ENCODE measurements at places on chromosomes 3 and 15.

DNA sequence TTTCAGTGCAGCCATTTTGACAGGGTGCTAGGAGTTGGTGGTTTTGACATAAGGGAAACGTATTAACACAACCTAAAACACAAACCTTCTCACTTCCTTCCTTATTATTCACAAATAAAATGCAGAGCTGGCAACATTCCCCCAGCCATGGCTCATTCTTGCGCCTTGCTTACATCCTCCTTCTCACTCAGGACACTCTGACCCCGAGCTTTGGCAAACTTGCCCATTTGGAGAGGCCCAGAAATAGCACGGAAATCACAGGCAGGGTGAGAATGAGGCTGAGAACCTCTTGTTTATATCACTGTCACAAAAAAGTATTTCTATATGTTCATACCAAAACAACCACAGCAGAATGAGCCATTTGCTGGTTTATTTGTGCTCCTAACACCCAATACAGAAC is 244.3 kb downstream of the NTRK3 start:
- H3K4me1 ChIP-seq = no peaks in the 10 kb centered on the region
- DNase-seq = no peak
- no peak overlapping the region for H3K4me3 ChIP-seq
- no peaks in the 10 kb centered on the region for H3K27me3 ChIP-seq

GRCh38 chr15:60413231-60413824 is 15.5 kb upstream of the ANXA2 start:
- peaks cover 9% of the 10 kb centered on the region for H3K4me1 ChIP-seq
- no peak overlapping the region for H3K4me3 ChIP-seq
- no peak for DNase-seq
- H3K27me3 ChIP-seq = no peaks in the 10 kb centered on the region

DNA sequence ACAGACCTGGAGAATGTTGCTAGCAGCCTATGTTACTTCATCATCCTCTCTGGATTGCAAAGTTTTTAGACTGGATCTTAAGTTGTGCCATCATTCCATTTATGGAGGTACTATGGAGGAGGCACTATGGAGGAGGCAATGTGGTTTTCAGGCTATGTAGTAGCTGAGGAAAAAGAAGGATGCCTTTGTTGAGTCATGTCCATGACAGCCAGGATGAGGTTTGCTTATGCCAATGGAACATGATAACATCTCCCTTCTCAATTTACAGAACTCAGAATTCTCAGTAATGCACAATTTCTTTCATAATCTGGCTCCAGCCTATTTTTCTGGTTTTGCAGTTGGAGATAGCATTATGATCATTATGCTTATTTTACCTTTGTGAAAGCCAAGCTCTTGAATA is 65.9 kb upstream of the TMEM108 start:
- DNase-seq = no peak
- no peak overlapping the region for H3K4me3 ChIP-seq
- H3K4me1 ChIP-seq = no peaks in the 10 kb centered on the region
- H3K36me3 ChIP-seq = no peaks in the 10 kb centered on the region
- H3K27me3 ChIP-seq = no peaks in the 10 kb centered on the region
- H3K27ac ChIP-seq = no peak overlapping the region

DNA sequence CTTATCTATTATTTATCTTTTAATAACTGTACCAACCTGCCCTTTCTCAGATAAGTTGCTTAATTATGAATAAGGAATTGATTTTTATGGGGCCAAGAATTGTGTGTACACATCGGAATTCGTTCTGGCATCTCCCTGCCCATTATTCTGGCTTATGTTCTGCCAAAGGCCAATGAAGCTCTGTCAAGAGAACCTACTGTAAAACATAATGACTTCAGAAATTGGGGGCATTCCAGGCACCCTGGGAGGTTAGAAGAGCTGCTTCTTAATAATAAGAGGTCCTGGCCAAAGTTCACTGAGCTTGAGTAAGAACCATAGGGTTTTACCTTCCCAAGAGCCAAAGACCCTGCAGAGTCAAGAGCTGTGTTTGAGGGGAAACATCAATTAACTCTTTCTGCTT is 261.7 kb downstream of the SLC9A9 start:
- DNase-seq = no peak
- no peak overlapping the region for H3K4me3 ChIP-seq
- no peak overlapping the region for H3K27ac ChIP-seq
- H3K36me3 ChIP-seq = no peaks in the 10 kb centered on the region
- H3K27me3 ChIP-seq = no peaks in the 10 kb centered on the region
- peaks cover 20% of the 10 kb centered on the region for H3K4me1 ChIP-seq

GRCh38 chr3:9224490-9224889 is 25.0 kb downstream of the SRGAP3 start:
- H3K27me3 ChIP-seq = no peaks in the 10 kb centered on the region
- no peak overlapping the region for H3K4me3 ChIP-seq
- no peak for DNase-seq
- H3K4me1 ChIP-seq = no peaks in the 10 kb centered on the region

GRCh38 chr15:78981532-78982313 is 36.9 kb upstream of the CTSH start:
- H3K27me3 ChIP-seq = no peaks in the 10 kb centered on the region
- H3K4me3 ChIP-seq = no peak overlapping the region
- H3K27ac ChIP-seq = no peak overlapping the region
- H3K36me3 ChIP-seq = no peaks in the 10 kb centered on the region
- peaks cover 12% of the 10 kb centered on the region for H3K4me1 ChIP-seq

Data from MM.1S (cell line).